ENCODE measurements at places on chromosomes 13 and 19.

- peak; percentile 61 for DNase-seq
These were observed 354.6 kb downstream of the DNAJC15 start for GRCh38 chr13:43377973-43378372.

- no peak for DNase-seq
These were observed 101.2 kb upstream of the SCEL start for GRCh38 chr13:77434289-77434688.

DNA sequence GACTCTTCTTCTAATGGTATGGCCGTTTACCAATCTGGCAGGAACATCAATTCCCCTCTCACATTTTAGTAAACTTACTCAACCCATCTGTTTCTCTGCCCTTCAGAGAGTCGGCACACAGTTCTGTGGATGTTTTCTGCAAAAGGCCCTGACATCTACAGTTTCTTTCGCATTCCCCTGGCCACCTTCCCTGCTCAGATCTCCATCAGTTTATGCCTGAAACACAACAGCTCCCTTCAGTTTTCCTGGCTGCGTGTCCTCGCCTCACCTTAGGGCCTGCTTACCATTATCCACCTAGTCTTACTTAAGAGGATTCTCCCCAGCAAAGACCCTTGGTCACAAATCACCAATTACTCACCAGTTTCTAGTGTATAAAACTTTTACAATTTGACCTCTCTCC lies 25.2 kb downstream of the COL4A1 start:
- DNase-seq = no peak

DNA sequence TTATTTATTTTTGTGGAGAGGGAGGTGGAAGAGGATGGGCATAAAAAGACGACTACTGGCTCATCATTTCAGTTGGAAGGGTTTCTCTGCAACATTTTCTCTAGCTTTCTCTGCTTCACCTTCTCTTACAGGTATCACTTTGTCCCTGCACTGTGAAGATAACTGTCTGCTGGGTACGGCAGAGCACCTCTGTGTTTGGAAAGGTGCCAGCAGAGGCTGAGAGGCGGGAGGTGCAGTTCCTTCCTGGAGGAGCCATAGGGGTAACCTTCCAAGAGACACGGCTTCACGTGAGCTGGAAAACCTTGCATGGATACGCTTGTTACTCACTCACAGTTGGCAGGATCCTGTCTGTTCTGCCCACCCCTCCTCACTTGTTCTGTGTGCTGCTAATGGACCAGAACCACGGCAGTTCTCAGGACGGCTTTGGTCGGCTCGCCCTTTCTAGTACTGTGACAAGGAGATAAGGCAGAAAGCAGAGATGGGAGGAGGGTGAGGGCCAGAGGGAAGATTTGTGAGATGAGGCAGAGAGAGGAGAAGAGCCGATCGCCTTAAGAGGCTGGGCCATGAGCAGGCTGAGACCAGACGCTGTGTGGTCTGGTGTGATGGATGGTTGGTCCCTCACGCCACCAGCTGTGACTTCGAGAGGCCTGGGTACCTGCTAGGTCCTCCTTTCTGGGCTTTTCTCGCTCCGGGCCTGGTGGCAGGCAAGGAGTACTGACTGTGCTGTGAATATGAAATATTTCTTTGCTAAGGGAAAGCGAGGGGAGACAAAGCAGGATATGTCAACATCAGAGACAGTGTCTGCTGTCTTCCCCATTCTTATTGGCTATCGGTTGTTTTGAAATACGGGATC lies 66.8 kb downstream of the MRPL57 start:
- DNase-seq = no peak

GRCh38 chr19:16850133-16850532 lies 20.9 kb downstream of the SIN3B start:
- DNase-seq = no peak

DNA sequence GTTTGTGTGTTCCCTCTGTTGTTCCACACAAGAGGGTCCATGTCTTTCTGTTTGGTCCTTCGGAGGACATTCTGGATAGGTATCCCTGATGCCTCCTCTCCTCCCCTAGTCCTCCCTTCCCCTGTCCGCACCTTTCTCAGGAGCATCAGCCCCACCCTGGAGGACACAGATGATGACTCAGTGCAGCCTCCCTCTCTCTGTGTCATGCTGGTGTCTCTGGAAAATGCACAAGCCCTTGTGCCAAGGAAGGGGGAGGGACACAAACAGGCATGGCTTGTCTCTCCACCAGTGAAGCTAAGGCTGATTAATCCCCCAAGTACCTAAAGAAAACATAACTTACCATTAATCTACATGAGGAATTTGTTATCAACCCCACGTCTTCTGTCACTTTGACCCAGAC lies 16.2 kb upstream of the TNFRSF19 start:
- DNase-seq = no peak

GRCh38 chr13:29567411-29567810 lies 28.1 kb downstream of the SLC7A1 start:
- no peak for DNase-seq

GRCh38 chr19:44865196-44865767 lies 19.2 kb downstream of the NECTIN2 start:
- no peak for DNase-seq

GRCh38 chr13:109761695-109762094 lies 24.7 kb downstream of the IRS2 start:
- no peak for DNase-seq

DNA sequence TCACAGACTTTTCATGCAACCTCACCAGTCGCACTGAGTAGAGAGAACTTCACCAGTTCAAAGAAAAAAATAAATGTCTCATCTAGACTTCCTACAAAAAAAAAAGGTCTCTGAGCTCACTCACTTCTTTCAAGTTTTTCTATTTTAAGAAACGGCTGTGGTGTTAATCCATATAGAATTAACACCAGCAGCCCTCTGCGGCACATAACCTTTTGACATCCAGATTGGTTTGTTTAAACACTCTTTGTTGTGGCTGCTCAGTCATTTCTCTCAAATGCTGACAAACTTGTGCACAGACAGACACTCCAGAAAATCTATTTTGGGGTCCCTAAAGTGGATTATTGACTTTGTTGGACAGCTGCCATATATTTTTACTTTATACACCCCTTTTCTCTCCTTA lies 874.9 kb downstream of the EFNB2 start:
- no peak for DNase-seq

DNA sequence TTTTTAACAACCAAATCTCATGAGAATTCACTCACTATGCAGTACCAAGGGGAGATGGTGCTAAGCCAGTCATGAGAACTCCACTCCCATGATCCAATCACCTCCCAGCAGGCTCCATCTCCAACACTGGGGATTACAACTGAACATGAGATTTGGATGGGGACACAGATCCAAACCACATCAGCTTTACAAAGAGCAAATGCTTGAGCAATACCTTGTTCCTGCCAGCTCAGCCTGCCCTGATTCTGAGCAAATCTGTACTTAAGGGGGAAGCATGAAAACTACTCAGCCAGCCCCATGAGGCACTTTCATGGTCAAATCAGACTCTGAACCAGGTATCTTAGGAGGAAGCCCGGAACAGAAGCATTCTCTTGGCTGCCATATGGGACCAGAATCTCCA lies 259.9 kb downstream of the TBC1D4 start:
- no peak for DNase-seq
